Transverse colon (tissue), 4 donors: ENCODE measurements at places on chromosomes 7 and 10. TPM values are rescaled to one million over a fixed set of nuclear protein-coding genes. Genes with fewer than 3 reads are reported as not detected.
A peak's percentile ranks its signal among the peaks of the same experiment; 100 is the strongest.

DNA sequence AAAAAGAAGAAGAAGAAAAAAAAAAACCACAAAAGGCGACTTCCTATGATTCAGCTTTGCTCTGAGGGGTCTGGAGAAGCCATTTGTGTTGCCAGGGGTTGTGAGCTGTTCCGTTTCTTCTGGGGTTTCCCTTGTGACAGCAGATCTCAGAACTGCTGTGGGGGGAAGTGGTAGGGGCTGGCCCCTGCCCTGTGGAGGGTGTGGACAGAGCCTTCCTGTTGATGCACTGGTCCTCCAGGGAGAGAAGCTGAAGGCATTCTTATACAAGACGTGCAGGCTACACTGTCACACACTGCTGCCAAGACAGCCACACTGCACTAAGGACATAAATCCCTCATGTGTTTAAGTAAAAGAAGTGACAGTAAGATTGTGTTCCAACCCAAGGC lies 17.3 kb upstream of the CSGALNACT2 start:
- peak; percentile 26 for DNase-seq

DNA sequence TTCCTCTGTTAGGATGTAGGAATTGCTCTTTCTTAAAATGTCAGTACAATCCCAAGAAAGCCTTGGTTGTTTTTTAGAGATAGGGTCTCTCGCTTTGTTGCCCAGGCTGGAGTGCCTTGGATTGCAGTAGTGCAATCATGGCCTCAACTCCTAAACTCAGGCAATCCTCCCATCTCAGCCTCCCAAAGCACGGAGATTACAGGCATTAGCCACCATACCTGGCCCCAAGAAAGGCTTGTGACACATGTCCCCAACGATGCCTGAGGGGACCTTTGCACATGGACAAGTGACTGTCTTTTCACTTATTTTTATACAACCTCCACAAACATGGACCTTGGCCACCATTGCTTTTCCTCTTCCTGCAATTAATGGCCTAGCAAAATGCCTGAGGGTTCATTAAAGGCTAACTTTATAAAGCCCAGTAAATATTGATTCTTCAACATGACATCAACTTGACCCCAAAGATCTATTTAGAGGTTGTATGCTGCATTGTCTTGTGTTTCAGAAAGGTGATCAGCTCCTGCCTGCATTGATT lies 10.0 kb upstream of the SPOCK2 start:
- no peak for DNase-seq

DNA sequence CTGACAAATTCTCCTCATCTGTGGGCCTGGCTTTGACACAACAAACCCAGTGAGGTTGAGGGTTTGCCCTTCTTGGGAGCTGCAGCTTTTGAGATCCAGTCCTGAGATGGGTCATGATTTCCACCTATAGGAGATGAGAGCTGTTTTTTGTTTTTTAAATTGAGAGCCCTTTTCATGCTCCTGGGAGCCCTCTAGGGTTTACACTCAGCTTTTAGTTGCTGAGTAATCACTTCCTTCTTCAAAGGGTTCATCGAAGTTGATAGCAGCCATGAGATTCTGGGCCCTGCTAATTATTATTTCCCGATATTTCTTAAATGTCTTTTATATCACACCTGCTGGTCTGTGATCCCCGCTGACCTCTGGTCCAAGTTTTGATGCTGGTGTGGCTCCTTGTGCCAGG lies 47.3 kb upstream of the VIPR2 start:
- no peak for DNase-seq

DNA sequence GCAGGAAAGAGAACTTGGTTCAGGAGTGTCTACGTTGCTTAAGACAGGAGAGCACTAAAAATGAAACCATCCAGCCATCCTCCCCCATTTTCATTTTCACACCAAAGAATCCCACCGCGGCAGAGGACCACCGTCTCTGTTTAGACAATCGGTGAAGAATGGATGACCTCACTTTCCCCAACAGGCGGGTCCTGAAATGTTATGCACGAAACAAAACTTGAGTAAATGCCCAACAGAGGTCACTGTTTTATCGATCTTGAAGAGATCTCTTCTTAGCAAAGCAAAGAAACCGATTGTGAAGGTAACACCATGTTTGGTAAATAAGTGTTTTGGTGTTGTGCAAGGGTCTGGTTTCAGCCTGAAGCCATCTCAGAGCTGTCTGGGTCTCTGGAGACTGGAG lies 1.4 kb upstream of the IL6 start:
- no peak for DNase-seq

- DNase-seq = no peak
These were observed 442.0 kb downstream of the MDFIC start for GRCh38 chr7:115363916-115364315.

DNA sequence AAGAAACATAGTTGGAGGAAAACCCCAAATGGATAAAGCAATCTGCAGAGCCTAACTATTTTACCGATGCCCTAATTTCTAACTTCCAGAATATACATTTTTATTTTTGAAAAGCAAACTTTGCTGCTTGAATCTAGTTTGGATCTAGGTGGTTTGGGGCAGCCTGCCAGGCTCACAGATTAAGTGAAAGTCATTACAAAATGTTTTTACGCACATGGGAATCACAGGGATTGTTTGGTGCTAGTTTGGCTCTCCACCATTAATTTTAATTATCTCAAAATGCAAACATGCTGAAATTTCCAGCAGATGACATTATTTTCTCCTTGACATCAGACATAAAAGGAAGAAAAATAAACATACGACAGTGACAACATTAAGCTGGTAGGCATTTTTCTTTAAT lies 166.7 kb upstream of the INHBA start:
- no peak for DNase-seq

- DNase-seq = no peak
These were observed 9.5 kb upstream of the TBX20 start for GRCh38 chr7:35263396-35263795.

DNA sequence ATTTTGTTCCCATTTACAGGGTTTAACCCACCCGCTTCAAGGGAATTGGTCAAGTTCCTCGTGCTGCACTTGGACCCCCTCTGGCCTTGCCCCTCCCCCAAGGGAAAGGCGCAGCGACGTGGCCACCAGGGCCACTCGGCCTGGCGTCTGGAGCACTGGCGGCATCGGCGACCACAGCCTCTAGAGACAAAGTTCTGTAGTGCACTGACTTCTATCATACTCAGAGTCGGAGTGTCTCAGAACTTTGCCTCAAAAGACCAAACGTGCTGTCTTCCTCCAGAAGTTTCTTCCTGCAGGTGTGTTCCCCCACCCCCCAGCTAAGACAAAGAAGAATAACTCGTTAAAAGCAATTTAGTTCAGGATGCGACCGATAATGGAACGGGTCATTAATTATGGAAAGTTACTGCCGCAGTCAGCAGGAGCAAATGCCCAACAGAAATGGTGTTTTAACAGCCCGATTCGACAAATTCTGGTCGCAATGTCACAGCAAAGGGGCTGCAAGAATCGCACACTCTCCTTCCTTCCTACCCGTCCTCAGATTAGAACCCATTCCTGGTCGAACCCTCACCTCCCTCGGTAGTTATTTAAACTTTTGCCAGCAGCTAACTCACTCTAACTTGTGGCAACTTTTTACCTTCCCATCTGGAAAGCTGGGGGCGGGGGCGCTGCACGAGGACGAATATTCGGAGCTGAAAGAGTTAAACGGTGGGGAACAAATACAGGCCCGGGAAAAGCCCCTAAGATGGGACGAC lies 202.1 kb upstream of the NFE2L3 start:
- peak; percentile 65 for DNase-seq

DNA sequence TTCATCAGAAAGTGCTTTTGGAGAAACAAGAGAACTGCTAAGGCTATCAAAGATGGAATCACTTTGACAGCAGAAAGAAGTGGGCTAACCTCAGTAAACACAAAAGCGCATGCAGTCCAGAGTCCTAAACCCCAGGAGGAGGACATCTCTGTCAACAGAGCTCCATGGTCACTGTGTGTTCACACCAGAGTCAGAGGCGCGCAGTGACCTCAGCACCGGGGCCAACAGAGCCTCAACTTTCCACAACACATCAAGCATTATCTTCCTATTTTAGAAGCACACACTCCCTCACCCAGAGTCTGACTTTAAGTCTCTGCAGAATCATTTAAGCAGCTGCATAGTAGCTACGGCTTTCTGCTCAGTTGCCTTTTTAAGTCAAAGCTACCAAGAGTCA lies 195.3 kb downstream of the DIP2C start:
- no peak for DNase-seq

GPR15LG gene
- total RNA-seq = 262 TPM

HOXA5 gene
- total RNA-seq = 32.4 TPM

LRRC17 gene
- 5.8 TPM for total RNA-seq

PRPS1L1 gene
- not detected for total RNA-seq

WBP1L gene
- 68.9 TPM for total RNA-seq
